ENCODE measurements at places on chromosomes 6 and 20. TPM values are rescaled to one million over a fixed set of nuclear protein-coding genes. Genes with fewer than 3 reads are reported as not detected.

SLC17A9 gene
- total RNA-seq: 8.9 TPM

DEFB132 gene
- not detected for total RNA-seq

DNA sequence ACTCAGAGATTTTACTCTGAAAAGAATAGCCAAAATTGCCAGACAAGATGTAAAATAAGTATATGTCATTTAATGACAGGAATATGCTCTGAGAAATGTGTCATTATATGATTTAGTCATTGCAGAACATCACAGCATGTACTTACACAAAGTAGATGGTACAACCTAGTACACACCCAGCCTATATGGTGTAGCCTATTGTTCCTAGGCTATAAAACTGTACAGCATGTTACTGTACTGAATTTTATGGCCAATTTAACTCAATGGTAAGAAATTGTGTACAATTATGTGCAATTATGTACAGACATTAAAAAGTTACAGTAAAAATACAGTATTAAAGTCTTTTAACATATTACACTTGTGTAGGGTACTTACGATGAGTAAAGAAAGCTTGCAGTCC is 311.9 kb upstream of the EPHA7 start:
- DNase-seq: no peak

DNA sequence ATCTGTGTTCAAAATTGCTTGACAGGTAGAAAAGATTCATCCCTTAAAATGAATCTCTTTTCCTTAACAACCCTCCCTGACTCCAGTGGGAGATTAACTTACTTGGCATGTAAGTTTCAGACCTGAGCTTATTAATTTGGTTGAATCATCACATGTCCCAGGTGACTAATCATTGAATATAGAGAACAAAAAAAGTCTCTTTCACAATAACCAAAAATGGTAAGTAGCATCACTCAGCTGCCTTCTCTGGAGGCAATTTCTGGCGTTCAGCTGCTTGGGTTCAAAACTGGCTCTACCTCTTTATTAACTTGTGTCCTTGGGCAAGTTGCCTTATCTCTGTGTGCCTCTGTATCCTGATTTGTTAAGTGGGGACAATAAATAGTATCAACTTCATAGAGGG is 2.9 kb downstream of the C6orf141 start:
- no peak for DNase-seq

GRCh38 chr6:10210052-10210451 is 204.8 kb downstream of the TFAP2A start:
- DNase-seq: no peak
